ENCODE measurements at places on chromosomes 12 and 14.

- no peak for DNase-seq
These were observed 957.5 kb downstream of the SLC6A15 start for GRCh38 chr12:83954956-83955601.

DNA sequence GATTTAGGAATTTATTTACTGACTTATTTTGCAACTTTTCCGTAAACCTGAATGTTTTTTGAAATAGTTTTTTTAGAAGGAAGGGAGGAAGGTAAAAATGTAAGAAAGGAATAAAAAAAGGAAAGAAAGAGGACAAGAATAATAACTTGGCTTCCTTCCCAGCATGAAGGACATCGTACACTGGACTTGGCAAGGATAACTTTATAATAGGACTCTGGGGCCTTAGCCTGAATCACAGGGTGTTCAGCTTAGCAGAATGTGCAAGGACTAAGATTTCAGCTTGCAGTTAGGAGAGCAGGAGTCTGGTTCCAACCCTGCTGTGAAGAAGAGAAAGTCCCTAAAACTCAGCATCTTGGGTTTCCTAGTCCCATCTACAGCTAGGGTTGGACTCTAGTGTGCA, 1053.3 kb downstream of the VRK1 start:
- DNase-seq: no peak

GRCh38 chr12:21819236-21819635, 44.7 kb upstream of the KCNJ8 start:
- no peak for DNase-seq

GRCh38 chr12:31895449-31896150, 63.6 kb upstream of the RESF1 start:
- DNase-seq: no peak

GRCh38 chr12:76266797-76267196, 81.4 kb downstream of the BBS10 start:
- DNase-seq: no peak

- no peak for DNase-seq
These were observed 72.0 kb upstream of the DBX2 start for GRCh38 chr12:45122768-45123380.

GRCh38 chr14:28057359-28058296, 709.0 kb upstream of the FOXG1 start:
- no peak for DNase-seq

DNA sequence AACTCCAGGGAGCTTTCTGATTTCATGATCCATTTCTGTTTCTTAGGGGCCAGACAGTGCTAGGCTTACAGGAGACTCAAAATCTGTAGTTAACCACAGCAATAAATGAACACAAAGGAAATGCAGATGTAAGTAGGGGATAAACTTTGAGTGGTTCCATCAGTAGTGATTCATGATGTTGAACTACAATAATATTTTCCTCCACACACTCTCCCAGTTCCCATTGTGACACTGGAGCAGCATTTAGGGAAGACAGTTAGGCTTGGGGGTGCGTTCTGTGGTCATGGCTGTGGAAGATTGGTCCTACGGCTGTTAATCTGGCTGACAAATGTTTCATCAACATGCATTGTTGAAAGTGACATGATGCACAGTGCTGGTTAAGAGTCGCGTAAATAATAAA, 66.9 kb downstream of the HMGA2 start:
- no peak for DNase-seq

GRCh38 chr14:24307156-24307574, 612 bp downstream of the CIDEB start:
- DNase-seq: no peak

DNA sequence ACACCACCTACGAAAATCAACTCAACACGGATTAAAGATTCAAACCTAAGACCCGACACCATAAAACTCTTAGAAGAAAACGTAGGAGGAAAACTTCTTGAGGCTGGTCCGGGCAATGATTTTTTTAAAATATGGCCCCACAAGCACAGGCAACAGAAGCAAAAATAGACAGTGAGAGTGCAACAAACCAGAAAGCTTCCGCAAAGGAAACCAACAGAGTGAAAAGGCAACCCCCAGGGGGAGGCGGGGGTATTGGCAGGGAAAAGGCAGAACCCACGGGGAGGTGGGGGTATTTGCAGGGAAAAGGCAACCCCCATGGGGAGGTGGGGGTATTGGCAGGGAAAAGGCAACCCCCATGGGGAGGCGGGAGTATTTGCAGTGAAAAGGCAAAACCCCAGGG, 20.5 kb upstream of the FBRSL1 start:
- no peak for DNase-seq

DNA sequence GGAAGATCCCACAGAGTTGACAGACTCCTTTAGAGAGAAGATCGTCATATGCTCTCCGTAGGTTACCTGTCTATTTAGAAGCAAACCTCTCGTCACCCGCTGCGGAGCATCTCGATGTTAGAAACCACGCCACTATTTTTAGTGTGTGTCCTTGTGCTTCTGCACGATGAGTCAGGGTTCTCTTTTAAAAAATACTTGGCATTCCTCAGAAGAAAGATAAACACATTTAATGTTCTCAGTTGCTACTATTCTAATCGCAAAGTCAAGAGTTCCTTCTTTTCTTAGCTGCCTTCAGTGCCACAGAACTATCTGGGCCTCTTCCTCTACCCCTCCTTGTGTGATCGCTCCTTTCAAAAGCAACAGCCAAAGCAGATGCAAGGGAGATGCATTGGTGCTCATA, 192.4 kb downstream of the PELI2 start:
- no peak for DNase-seq

GRCh38 chr12:130752692-130753230, 36.7 kb upstream of the RIMBP2 start:
- DNase-seq: no peak

DNA sequence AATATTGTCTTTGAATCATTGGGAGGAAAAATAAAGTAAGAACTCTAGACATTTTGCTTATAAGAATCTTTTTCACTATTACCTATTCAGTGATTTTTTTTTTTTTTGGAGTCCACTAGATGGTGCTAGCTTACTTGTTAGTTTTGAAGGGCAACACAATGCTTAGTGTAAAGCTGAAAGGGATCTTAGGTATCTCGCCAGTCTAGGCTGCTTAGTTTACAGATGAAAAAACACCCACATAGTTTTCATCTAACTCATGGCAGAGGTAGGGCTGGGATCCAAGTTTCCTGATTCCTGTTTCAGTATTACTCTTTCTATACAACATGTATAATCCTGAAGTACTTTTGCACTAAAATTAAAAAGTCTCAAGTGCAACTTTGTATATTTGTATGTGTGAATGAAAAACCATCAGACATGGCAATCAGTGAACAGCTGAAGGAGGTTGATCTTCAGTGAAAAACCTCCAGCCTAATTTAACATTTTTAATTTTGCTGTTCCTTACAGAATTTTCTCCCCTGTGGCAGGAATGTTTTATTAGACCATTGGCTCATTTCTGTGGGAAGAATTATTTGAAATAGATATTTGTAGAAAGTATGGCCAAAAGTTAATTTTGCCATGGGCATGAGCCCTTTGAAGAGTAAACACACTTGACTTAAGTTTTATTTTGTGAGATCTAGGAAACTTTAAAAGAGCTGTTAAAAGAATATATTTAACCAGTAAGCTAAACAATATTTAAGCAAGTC, 40.7 kb downstream of the LRRIQ1 start:
- no peak for DNase-seq

Data from activated CD8-positive, alpha-beta memory T cell treated with anti-CD3 and anti-CD28 coated beads, Interleukin-2, amount 50 U/mL, for 4 hours (primary cell).